ENCODE measurements at places on chromosomes 4 and X.

DNA sequence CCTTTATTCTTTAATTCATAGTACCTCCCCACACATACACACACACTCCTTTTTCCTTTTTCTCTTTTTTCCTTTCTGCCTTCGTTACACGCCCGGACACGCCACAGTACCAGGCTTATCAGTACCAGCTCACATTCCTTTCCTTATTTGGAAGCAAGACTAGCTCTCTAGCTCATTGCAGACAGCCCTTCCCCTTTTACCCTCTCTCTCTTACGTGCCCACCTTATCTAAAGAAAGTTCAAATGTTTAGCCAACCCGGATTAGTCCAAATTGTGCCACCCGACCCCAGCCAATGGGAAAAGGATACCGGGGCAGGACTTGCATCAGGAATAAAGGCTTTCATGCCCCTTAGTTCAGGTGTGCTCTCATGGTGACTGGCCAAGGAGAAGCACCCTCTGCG is 194.7 kb upstream of the VCX3A start:
- no peak for DNase-seq

DNA sequence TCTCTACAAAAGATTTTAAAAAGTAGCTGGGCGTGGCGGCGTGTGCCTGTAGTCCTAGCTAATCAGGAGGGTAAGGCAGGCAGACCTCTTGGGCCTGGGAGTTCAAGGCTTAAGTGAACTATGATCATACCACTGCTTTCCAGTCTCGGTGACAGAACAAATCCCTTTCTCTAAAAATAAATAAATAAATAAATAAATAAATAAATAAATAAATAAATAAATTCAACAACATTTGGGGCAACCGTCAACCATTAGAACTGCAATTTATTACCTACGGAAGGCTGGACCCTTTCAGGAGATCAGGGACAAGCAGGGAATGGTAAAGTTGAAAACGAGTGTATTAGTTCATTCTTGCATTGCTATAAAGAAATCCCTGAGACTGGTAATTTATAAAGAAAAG is 136.2 kb upstream of the USP9X start:
- no peak for DNase-seq

DNA sequence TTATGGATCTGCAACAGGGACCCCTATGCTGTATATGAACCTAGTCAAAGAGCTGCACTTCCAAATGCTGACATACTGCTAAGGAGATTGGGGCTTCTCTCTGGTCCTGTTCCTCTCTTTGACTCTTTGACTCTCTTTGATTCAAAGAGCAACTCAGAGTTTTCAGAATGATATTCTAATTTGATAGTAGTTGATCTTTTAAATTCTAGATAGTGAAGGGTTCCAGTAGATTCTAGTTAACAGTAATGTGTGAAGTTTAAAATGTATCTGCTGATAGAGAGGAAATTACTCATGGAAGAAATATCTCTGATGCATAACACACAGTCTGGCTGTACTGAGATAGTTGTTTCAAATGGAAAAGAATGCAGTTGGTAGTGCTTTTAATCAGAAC is 239.1 kb downstream of the RASL11B start:
- DNase-seq, result no peak

GRCh38 chr4:83197555-83198235 is 83.2 kb upstream of the PLAC8 start:
- no peak for DNase-seq

DNA sequence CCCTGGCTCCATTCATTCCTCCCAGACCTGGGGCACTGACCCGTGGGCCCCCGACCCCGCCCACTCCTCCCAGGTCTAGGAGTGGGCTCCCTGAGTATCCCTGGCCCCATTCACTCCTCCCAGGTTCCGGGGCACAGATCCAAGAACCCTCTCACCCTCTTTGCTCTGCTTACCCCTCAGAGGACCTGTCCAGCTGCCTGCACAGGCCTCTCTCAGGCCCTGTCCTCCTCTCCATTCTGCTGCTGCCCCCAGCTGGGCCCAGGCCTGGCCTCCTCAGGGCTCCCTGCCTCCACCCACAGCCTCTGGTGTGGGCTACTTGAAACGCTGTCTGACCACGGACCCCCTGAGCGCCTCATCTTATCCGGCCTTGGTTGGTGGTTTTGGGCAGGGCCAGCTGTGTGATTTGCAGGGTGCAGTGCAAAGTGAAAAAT is 217.7 kb upstream of the PSAPL1 start:
- DNase-seq, result no peak

DNA sequence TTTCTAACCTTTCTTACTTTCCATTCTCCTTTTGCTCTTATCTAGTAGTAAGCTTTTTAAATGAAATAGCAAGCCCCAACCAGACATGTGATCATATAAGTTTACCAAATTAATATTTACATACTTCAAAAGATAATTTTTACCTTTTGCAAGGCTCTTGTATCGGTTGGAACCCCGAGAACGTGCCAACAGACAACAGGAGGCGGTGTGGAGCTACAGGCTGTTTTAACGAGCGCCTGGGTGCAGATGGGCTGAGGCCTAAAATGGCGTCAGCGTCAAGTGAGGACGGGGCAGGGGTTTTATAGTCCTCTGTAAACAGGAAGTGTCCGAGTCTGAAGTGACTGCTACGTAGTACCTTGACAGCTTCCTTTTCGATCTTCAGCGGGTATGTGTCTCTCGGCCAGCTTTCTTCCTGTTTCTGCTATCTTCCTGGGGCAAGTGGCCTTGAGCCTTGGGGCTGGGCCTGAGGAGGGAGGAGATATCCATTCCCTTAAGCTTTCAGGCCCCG is 342.7 kb downstream of the GALNTL6 start:
- no peak for DNase-seq

- DNase-seq, result no peak
These were observed 290.0 kb downstream of the SLC7A11 start for GRCh38 chr4:137952116-137952515.

DNA sequence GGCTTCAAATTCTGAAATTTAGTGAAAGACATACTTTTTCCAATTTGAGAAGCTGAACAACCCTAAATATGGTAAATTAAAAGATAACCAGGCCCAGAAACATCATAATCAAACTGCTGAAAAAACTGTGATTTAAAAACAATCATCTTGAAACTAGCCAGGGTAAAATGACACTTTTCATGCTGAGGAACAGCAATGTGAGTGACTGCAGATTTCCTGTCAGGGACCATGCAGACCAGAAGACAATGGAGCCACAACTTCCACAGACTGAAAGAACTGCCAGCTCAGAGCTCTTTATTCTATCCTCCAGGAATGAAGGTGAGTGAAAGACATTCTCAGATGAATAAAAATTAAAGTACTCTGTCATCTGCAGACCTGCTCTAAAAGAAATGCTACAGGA is 73.3 kb downstream of the NAT8L start:
- no peak for DNase-seq

DNA sequence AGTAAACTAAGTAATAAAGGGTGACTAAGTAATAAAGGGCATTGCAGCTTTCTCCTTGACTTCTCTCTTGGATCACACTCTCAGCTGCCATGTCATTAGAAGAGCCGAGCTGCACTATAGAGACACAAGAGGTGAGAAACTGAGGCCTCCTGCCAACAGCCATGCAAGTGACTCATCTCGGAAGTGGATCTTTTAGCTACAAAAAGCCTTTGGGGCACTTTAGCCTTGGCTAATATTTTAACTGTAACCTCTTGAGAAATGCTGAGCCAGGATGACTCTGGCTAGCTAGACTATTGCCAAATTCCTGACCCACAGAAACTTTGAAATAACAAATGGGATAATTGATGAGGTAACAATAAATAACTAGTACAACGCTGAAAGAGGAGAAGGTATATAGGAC is 1.5 kb upstream of the NEIL3 start:
- DNase-seq, result no peak

- DNase-seq, result no peak
These were observed 312.5 kb upstream of the ANXA10 start for GRCh38 chr4:167779864-167780263.

GRCh38 chr4:40953283-40954087 is 203.7 kb downstream of the NSUN7 start:
- no peak for DNase-seq
